ENCODE measurements at places on chromosomes 5 and 9.

- peak; percentile 40 for DNase-seq
These were observed 27.9 kb downstream of the PCDH1 start for GRCh38 chr5:141850244-141850768.

DNA sequence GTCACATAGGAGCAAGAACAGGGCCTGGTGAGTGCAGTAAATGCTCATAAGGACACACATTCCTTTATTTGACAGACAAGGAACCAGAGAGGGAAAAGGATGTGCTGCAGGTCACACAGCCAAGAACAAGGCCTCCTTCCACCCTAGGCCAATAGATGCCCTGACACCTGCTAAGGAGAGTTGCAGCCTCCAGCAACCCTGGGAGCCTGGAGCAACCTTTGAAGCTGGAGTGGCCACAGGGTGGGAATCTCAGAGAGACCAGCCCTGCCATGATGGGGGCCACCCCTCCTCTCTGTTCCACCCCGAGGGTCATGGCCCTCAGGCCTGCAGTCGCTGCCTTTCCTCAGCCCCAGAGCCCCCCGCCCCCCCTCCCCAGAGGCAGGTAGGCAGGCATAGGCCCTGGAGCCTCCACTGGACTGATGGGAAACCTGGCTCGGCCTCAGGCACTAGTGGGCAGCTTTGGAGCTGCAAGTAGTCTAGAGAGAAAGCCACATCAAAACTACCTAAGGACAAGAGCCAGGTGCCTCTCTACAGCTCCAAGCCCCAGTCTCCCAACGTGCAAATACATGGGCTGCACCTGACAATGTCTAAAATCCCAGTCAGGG is 116.1 kb upstream of the SPOCK1 start:
- DNase-seq = no peak

DNA sequence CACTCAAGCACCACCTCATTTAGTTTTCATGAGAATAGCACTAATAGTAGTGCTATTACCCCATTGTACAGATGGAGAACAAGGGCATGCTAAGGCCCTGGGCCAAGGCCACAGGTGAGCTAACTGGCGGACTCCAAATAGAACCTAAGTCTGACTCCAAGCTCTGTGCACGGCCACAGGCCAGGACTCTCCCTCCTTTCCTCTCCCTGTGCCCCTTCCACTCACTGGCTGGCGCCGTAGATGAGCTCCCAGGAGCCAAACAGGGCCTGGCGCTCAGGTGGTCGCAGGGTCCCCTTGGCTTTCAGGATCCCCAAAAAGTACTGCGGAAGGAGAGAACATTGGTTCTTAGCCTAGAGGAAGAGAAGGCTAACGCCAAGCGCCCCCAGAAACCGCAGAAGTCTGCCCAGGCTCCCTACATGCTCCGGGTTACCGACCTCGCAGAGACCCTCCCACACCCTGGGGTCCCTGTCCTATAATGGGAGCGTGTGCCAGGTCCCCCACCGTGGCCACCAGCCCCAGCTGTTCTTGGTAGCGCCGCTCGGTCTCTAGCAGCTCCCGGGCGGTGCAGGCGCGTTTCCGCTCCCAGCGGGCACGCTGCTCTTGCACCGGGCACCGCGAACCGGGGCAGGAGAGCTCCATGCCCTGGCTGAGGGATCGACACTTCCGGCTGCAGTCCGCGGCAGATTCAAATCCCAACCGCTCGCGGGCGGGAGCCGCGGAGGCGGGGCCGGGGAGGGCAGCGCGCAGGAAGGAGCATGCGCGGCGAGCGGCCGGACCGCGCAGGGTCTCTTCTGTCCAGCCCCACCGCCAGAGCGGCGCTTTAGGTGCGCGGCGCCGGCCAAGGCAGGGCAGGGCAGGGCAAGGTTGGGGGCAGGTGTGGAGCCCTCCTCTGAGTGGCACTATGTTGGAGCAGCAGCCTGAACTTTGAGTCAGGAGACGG is at the start of gene ARHGEF39:
Gene ARHGEF39 (minus strand): TSS at position 665 of the 940 bp plus-strand sequence. CDS start 26 bp downstream, at position 639.
- peak; percentile 39 for DNase-seq

GRCh38 chr9:111728617-111729366 is 65.9 kb downstream of the SHOC1 start:
- DNase-seq = no peak

Measured in activated CD4-positive, alpha-beta T cell treated with anti-CD3 and anti-CD28 coated beads for 4 hours (primary cell).